WTC11 (cell line): ENCODE measurements at places on chromosomes 1 and 21.
A peak's percentile ranks its signal among the peaks of the same experiment; 100 is the strongest.

DNA sequence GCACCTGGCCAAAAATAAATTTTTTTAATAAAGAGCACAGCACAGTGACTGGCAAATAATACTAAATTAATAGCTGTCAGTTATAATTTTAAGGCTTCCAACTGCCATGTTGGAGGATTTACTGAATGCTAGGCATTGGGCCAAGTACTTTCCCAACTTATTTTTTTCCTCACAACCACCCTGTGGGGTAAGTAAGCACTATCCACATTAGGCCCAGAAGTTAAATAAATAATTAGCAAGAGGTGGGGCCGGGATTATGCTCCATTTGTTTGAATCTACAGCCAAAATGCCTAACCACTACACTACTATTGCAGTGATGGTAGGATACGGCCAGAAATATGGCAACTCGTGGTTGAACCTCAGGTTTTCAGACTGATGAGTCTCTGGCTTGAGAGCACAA, 4.6 kb upstream of the TRNAU1AP start:
- no peak for DNase-seq

GRCh38 chr21:37551331-37551992, 184.9 kb downstream of the DYRK1A start:
- no peak for DNase-seq

DNA sequence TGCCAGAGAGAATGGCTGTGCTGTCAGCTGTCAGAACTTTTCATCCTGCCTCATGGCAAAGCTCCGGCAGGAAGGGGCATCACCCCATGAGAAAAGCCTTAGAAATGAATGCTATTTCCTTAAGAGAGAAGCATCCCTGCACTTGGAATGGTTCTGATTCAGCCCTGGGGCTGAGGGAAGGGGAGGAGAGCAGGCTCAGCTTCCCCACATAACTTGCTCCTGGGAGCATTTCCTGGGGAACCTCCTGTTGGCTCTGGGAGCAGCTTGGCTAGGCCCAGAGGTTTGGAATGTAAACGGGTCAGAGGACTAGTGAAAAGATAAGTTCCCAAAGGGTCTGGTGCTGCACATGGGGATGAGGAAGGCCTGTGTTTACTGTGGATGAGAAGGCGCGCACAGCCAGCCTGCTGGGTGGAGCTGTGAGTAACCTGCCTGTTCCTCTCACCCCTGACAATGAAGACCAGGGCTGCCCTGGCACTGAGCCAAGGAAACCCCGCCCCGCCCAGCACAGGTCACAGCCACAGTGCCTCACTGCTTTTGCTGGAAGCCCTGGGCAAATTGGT, 5.0 kb downstream of the PRELP start:
- DNase-seq, result peak; percentile 45

GRCh38 chr1:43479414-43479813, 25.7 kb upstream of the HYI start:
- no peak for DNase-seq

DNA sequence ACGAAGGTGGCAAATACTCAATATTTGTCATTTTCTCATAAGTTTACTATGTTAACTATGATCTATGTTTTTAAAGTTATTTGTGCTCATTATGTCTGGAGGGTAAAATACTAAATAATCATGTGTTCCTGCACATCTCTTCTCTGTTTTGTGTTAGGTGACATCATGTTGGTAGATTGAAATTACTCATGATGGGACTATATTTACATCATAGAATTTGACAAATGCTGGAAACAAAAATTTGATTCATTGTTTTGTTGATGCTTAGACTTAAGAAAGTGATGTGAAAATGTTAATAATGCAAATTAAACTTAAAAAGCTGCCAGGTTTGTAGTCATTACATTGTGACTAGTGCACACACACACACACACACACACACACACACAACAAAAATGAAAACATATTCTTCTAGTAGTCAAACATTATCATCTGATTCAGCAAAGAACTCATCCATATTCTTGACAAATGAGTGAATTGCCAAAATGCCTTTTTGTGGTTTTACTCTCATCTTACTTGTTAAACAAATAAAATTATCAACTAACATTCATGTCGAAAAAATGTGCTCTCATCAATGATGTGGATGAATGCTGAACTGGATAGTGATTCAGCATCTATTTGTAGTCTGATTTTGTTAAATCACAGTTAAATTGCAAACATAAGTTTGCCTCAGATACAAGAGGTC, 870.7 kb downstream of the BRINP3 start:
- DNase-seq, result no peak

- DNase-seq, result peak; percentile 63
Measured at GRCh38 chr1:241423541-241424479, 66.8 kb upstream of the RGS7 start.
